ENCODE measurements at places on chromosomes 2 and 18.
A peak's percentile ranks its signal among the peaks of the same experiment; 100 is the strongest.

GRCh38 chr2:162768656-162769055 is 69.9 kb downstream of the KCNH7 start:
- no peak for DNase-seq

DNA sequence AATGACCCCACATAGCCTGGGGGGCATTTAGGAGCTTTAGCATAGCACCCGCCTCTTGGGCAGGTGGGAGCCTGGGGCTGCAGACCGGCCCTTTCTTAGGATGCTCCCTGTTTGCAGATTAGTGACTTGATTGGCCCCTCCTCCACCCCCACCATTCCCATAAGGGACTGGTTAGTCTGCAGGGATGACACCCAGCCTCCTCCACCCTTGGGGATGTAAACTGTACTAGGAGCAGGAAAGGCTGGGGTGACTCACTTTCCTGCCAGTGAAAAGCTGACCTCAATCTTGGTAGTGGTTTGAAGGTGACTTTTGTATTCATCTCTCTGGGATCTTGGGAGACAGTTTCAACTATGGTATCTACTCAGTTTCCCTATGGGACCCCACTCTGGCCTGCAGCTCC is 24.2 kb downstream of the CTIF start:
- no peak for DNase-seq

DNA sequence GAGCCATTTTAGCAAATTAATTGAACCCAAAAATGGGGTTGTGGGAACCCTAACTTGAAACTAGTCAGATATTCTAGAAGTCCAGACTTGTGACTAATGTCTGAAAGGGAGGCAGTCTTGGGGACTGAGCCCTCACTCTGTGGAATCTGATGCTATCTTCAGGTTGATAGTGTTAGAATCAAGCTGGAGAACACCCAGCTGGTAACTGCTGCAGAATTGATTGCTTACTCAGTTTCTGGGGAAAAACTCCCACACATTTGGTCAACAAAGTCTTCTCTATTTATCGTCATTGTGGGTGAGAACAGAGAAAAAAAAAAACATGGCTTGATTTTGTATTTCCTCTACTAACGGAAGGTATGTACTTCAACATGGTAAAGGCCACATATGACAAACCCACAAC is 1925.8 kb upstream of the CELF4 start:
- no peak for DNase-seq

DNA sequence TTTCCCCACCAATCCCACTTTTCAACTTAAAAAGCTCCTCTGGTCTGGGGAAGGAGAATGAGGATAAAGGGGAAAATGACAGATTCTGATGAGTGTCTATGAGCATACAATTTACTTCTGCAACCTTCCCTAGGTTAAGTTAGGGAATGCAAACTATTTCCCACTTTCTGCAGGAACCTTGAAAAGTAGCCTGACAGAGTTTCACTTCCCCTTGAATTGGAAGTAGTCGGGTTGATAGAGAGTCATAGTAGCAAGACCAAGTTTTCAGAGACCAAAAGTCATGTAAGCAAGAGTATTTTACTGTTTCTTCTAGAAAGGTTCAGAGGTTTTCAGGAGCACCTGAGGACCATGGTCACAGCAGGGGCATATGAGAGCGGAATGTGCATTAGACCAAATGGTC is 815.1 kb downstream of the CPS1 start:
- no peak for DNase-seq

DNA sequence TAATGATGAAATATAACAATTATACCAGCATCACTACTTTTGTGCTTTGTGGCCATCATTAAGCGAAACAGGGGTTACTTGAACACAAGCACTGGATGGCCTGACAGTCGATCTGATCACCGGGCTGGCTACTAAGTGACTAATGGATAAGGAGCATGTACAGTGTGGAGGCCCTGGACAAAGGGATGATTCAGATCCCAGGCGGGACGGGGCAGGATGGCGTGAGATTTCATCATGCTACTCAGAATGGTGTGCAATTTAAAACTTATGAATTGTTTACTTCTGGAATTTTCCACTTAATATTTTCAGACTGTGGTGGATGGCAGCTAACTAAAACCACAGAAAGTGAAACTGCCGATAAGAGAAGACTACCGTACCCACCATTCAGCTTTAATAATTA is 7.0 kb upstream of the CLIP4 start:
- DNase-seq = no peak

- DNase-seq = no peak
Measured at GRCh38 chr2:240952496-240953246, 45.7 kb upstream of the SNED1 start.

DNA sequence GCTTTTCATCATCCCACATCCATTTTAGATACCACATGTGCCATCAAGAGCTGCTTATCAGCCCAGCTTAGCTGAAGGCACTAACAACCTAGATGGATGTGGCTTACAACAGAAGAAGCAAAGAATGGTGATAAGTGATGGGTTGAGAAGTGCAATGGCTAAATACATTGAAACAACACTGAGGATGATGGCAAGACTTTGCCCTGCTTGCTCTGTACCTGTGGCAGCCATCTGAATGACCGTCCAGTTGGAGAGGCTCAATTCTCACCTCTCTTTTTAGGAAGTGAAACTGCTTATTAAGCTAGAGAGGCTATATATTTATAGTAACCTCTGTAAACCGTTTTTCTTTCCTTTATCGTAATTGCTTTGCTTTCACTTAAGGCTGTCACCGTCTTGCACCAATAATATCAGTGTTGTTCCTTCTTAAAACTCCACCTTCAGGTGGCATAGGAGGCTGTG is 5.7 kb downstream of the GPATCH11 start:
- DNase-seq = no peak

DNA sequence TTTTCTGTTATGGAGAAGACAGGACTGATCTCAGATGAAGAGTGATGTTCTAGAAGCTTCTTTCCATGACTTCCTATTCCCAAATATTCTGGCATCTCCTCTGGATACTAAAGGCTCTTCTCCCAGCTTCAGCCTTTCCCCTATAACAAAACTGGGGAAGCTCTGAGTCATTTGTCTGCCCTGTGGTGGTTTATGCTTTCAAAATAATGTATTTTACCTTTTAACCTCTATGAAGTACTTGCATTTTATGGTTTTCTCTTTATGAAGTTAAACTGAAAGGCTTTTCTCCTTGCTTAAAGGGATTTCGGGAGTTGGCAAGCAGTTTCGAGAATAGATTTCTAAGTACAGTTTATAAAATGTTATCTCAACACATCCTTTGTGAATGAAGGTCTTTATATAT is 104.4 kb downstream of the TANC1 start:
- no peak for DNase-seq

GRCh38 chr2:176484838-176485237 is 215.6 kb downstream of the MTX2 start:
- no peak for DNase-seq

DNA sequence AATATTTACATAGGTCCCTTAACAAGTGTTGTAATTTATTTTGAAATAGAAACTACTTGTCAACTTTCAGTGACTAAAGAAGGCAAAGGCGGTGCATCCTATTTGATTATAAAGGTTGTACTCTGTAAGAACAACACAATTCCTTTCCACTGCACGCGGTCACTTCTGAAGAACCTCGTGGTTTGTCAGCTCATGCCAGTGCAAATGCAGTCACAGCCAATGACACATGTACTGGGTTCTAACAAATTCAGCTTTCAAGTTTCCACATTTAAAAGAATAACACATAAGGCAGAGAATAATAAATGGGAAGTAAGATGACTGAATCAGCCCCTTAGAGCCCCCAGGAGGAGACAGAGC is 39.7 kb downstream of the CYB5A start:
- DNase-seq = no peak

DNA sequence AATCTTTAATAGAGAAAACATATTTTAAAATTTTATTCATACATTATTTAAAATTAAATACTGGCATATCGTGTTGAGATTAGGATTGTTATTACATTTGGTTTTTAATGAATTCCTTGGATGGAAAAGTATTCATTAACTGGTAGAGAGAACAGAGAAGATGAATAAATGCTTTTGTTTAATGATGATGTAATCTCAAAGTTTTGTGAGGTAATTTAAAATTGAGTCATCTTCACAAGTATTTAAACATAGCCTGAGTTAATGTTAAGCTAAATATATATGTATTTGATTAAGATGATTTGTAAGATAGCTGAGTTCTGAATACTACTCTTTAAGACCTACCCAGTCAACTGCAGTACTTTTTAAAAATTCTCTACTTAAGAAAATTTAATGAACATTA is 713.4 kb upstream of the VRK2 start:
- DNase-seq = no peak

DNA sequence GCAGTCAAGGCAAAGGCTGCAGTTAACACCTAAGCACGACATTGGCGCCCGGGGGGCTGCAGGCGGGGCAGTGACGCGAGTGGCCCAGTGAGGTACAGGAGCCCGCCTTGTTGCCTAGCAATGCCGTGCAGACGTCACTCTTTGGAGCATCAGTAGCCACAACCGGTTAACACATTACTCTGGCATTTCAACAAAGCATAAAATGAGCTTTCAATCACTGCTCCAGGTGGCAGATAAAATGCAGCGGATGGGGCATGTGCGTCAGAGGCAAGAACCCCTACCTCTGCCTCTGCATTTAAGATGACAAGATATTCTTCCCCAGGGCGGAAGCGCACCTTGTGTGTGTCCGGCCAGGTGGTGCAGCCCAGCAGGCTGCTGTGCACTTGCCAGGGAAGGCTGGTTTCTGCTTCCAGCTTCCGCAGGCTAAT is 139.4 kb downstream of the MTCL1 start:
- no peak for DNase-seq

DNA sequence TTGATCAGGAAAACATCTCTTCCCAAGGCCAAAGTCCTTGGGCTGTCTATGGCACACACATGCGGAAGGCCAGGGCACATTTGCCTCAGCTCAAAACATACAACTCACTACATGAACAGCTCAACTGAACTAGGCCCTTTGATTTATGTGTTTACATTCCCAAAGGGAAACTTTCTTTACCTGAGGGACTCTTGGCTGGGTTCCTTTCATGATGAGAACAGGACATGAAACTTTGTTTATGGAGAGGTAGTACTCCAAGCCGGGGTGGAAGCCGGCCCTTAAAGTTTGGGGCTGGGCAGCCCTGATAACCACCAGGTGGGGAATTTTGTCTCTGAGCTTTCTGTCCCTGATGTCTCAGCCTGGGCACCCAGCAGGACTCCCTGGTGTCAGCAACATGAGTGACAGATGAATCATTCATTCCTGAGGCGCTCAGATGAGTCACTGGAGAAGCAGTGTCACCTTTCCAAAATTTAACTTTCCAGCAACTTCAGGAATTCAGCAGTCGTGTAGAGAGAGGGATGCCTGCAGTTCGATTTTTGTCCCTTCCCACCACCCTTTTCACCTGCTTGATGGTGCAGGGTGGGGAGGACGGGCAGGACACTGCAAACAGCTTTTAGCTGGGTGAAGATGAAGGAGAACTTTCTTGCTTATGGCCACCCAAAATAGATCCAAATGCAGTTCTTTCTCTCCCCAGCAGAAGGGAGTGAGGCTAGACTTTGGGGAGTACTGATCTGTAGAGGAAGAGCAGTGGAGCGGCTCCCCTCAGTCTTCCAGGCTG is 331.6 kb downstream of the DYSF start:
- DNase-seq = no peak

DNA sequence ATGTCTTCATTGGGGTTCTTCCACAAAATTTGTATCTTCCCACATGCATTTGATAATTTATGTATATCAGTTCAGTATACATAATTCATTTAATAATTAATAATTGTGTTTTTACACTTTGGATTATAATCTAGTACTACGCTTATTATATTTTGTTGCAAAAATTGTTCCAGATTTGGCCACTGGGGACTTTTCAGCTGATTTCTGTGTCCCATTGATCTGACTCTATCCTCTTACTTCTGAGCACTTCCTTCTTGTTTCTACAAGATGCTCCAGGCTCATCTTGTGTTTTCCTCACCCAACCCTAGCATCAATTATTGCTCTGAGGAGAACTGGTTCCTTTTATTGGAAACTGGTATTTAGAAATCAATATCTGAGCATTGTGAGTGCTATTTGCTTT is 215.3 kb upstream of the CDH19 start:
- DNase-seq = no peak

DNA sequence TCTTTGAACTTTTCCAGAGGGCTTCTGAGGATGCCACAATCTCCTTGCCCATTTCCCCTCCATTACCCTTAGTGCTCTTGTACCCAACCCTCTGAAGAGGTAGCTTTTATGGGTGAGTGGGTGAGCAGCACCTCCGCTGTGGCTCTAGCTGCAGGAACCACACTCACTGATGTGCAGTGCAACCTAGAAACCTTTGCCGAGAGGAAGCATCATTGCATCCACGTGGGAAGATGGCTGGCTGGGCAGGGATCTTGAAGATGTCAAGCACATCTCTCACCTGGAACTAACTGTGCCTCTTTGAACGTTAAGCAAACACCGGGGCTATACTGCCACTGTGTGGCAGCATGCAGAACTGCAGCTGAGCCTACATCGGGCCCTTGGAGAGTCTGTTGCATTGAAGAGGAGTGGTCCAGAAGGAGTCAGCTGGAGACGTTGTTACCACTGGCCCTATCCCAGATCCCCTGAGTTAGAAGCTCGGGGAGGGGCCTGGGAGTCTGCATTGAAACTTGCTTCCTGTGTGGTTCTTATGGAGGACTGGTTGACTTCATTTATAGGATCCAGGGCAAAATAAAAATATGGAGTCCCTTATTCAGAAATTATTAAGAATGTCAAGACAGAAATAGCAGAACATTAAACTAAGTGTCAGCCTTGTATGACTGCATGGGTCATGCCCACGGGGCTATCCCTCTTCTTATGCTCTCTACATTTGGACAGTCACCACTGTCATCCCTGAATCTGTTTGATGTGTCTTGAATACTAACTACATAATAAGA is 28.7 kb downstream of the IGFBP5 start:
- peak; percentile 37 for DNase-seq

GRCh38 chr18:72675394-72675793 is 131.3 kb upstream of the CBLN2 start:
- no peak for DNase-seq

DNA sequence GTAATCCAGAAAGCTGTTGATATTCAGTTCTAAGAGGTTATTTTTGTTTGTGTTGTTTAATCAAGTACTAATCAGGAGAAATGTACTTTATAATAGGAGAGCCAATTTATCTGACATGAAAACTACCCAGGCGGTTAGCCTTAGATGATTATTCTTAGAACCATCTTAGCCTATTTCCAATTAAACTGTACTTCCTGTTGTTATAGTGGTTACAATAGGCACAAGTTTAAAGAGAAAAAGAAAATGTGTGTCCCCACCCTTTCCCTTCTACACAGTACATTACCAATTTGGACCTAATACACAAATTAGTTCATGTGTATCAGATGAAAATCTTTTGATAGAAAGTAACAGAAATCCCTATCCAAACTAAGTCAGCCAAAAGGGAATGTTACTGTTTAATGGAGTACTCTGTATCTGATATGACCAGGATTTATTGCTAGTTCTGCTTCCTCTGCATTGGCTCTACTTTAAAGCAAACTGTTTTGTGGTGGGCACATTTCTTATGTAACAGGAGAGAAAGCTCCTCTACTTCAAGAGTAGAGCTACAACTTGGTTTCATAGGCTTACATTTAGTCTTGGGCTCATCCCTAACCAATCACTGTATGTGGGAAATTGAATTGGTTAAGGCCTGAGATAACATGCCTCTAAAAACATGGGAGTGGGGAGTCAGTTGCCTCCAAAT is 217.9 kb downstream of the UBE2E3 start:
- no peak for DNase-seq

Data from glomerular endothelial cell (primary cell).